ENCODE measurements at places on chromosomes 16 and 17.

- no peak for DNase-seq
Observed at GRCh38 chr17:73589363-73589980, 54.8 kb downstream of the SDK2 start.

- DNase-seq = peak; percentile 30
Observed at GRCh38 chr16:9094011-9094846, 2.8 kb downstream of the HAPSTR1 start.

DNA sequence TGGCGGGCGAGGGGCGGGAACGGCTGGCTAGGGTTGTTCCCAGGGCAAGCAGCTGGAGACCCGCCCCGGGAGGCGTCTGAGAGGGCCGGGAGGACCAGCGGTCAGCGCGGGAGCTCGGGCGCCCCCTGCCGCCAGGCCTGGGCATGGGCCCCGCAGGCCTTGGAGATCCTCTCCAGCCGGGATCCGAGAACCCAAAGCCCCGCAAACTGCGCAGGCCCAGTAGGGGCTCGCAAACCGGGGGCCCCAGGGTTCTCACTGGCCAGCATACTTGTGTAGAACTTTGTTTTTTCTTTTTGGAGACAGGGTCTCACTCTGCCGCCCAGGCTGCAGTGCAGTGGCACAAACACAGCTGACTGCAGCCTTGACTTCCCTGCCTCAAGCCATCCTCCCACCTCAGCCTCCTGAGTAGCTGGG, 20.8 kb upstream of the ZNF423 start:
- DNase-seq = no peak

GRCh38 chr17:50864747-50865059, 1.5 kb downstream of the TOB1 start:
- no peak for DNase-seq

- DNase-seq = no peak
Observed at GRCh38 chr17:82297714-82298537, 19.5 kb downstream of the CD7 start.
